CD8-positive, alpha-beta memory T cell (primary cell): ENCODE measurements at places on chromosomes 2 and 18. TPM values are rescaled to one million over a fixed set of nuclear protein-coding genes. Genes with fewer than 3 reads are reported as not detected.

DNA sequence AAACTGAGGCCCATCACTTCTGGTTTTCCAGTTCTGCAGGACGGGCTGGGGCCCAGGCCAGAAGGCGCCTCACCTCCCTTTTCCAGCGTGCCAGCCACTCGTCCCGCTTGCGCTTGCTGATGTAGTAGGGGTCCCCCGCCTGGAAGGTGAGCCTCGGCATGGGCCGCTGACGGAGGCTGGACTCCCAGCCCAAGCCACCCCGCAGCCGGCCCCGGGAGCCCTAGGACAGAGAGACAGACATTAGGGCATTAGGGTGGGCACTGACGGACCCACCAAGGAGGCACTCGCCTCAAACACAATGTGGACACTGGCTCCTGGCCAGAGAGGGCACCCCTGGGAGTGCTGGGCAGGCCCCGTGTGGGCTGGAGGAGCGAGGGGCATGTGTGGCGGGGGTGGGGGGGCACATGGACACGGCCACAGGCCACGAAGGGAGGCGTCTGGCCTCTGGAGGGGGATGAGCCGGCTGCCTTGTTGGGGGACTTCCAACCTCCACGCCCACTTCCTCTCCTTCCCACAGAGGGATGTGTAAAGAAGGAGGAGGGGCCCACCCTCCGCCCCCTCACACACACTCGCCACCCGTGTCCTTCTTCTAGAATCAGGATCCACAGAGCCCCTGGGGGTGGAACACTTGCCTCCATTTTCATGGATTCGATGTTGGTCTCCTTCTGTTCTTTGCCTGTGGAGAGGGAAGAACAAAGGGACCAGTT is 66.7 kb downstream of the DNMT3A start:
- peak; percentile 52 for DNase-seq

GRCh38 chr2:208222351-208222750 is 32.5 kb downstream of the IDH1 start:
- no peak for DNase-seq

SPHKAP gene
- total RNA-seq = not detected

GNAL gene
- 0.04 TPM for total RNA-seq

- DNase-seq = no peak
Measured at GRCh38 chr2:160423126-160423525, 70.5 kb downstream of the RBMS1 start.

- DNase-seq = no peak
Measured at GRCh38 chr2:171529914-171530313, 7.6 kb downstream of the CYBRD1 start.

- no peak for DNase-seq
Measured at GRCh38 chr2:168999668-169000213, 31.4 kb downstream of the ABCB11 start.

DNA sequence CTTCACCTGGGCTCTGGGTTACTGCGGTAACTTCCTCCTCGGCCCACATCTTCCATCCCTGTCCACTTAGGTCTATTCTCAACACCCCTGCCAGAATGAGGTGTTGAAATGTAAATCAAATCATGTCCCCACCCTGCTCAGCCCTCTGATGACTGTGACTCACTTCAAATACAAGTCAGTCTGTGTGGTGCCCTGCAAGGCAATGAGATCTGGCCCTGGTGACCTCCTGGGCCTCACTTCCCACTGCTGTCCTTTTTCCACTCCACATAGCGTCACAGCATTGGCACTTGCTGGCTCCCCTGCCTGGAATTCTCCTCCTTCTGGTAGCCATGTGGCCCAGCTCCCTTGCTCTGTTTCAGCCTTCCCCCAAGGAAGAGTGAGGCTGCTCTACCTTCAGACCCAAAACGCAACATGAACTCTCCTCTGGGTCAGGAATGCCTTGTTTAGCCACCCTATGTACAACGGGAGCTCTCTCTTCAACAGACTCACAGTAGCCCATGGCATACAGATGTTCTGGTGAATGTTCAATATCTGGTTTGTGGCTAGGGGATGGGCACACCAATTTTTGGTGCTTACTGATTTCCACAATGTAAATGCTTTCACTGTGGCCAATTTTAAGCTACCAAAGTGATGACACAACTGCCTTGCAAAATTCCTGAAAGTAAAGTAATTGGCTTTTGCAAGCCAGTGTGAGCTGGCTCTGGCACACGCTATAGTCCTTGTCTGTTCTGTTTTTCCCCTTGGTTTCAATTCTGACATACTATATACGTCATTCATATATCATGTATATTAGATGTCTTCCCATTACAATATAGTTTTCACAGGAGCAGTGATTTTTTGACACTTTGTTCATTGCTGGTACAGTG is 550.3 kb upstream of the HS6ST1 start:
- DNase-seq = no peak

REG1B gene
- not detected for total RNA-seq

GRCh38 chr2:175464311-175464670 is 282.8 kb upstream of the ATP5MC3 start:
- no peak for DNase-seq

GRCh38 chr2:180573951-180574350 is 406.5 kb upstream of the UBE2E3 start:
- DNase-seq = no peak

DNA sequence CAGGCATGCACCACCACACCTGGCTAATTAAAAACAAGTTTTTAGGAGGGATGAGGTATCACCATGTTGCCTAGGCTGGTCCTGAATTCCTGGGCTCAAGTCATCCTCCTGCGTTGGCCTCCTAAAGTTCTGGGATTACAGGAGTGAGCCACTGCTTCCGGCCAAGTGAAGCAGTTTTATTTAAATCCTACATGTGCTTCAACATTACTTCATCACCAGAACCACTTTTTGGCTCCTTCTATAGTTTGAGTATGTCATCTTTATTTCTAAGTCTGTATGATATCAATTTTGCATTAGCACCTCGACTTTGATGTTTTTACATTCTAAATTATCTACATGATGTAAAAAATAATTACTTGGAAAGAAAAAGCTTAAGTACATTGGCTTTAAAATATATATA is 144.3 kb downstream of the FMNL2 start:
- DNase-seq = no peak

GRCh38 chr18:67845035-67845434 is 328.5 kb upstream of the DSEL start:
- DNase-seq = no peak

SIGLEC15 gene
- total RNA-seq = not detected

DNA sequence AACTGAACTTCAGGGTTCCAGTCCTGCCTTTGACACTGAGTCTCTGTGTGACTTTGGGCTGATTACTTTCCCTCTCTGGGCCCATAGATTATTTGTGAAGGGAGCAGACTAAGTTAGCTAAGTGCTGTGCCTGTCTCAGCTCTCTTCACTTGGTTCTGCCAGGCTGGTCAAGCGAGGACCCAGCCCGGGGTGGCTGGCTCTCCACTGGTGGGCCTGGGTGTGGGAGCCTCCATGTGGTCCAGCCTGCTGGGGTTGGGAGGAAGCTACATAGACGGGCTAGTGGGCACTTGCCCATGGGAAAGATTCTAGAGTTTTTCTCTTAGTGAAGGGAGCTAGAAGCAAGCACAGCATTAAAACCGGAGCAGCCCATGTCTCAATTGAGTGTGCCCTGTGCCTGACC is 59.0 kb downstream of the DYSF start:
- no peak for DNase-seq

LRATD1 gene
- not detected for total RNA-seq

HRH4 gene
- not detected for total RNA-seq

DNA sequence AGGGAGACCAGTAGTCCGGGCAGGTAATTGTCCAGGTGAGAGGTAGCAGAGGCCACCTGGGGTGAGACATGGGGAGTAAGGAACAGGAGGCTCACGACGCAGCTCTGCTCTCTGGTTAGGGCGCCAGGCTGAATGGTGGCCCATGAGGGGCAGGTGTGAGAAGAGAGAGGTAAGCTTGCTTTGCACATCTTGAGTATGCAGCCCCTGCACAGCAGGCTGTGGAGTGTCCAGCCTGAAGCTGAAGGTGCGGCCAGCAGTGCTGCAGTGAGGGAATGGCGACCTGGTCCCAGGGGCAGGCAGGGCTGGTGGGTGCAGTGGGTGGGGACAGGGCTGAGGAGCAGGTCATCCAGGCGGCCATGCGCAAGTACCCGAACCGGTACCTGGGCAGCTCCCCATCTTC is 15.7 kb downstream of the PRELID3A start:
- no peak for DNase-seq

- no peak for DNase-seq
Measured at GRCh38 chr2:118340103-118340502, 251.8 kb downstream of the INSIG2 start.

CDH20 gene
- 0.11 TPM for total RNA-seq

DNA sequence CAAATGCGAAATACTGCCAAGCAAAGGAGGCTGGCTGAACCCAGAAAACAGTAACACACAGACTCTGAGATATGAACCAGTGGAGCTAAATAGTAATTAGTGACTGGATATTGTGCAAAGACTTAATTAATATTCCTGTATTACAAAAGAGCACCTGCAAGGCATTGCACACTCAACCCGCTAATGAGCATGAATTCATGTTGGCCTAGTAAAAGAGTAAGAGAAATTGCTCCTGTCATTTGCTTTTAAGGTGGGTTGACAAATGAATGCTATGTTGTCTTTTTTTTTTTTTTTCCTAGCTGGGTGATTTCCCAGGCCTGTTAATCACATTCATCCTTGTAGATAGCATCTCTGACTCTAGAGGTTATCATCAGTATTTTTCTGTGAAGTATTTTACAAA is 87.0 kb upstream of the CERS6 start:
- DNase-seq = no peak
